ENCODE measurements at places on chromosomes 7 and 10.

- no peak for DNase-seq
Observed at GRCh38 chr10:129545261-129545660, 78.2 kb downstream of the MGMT start.

GRCh38 chr10:51066231-51066630 lies 8.1 kb upstream of the PRKG1 start:
- no peak for DNase-seq

DNA sequence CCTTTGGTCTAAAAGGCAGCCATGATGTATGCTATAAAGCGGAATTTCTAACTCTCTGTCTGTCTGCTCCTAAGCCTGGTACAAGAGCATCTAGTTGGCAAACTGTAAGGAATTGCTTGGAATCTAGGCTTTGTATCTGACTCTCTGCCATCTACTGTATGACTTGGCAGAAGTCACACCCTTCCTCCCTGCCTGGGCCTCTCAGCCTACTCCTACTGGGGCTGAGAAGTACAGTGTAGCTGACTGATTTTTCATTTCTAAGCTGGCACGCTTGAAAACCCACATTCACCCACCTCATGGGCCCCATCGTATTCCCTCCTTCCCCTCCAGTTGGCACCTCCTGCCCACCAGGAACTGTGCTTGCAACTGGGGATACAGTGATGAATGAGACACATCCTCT lies 435.2 kb downstream of the PLXNA4 start:
- no peak for DNase-seq

DNA sequence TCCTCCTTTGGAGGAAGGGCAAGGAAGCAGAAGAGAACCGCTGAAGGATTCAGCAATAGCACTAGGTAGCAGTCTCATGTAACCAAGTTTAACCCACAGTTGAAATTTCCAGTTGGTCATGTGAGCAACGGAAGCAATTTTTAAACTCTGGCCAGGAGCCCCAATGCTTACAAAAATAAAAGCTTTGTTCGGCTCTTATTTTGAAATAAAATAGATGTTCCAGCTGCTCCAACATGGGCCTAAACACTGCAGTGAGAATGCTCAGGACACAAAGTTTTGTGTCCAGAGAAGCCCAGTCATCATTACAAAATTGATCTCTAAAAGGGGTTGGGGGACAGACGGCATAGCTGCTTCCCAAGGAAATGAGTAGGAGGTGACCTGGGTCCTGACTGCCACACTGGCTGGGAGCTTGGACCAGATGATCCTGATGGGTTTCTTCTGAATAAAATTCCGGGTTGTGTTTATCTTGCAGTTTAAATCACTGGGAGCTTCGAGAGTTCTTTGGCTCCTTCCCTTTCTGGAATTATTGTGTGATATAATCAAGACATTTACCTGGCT lies 452 bp upstream of the TMEM140 start:
- DNase-seq = peak; percentile 47

GRCh38 chr10:114957673-114958072 lies 19.7 kb downstream of the TRUB1 start:
- DNase-seq = no peak

DNA sequence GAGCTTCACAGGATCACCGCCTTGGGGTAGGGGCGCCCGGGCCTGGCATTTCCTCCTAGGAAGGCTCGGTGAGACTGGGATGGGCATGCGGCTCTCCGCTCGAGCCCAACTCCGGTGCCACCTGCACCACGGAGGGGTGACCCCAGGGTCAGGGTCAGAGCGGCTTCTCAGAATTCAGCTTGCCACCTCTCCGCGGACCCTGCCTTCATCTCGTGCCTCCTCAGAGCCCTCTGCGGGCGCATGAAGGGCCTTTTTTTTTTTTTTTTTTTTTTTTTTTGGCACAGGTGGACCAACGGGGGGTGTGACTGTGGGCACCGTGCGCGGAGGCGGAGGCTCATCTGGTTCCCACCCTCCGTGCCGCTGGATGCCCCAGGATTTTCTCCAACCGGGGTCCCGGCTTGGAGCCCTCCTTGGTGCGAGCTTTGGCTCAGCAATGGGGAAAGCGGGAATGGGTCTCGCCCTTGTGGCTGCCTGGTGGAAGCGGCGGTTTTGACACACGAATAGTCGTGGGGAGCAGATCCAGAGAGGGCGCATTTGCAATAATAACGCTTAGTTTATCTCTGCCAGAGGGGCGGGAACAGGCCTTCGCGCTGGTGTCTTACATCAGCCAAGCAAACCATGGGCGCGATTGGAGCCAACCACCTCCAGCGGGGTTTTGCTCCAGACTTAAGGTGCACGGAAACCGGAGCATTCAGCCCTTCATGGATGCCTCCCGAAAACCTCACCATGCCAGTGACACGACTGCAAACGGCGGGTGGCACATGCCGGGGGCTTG lies 5.0 kb upstream of the TNRC18 start:
- DNase-seq = peak; percentile 78

All from KBM-7 (cell line).